Cardiac fibroblast (primary cell): ENCODE measurements at places on chromosomes 7 and 10.

GRCh38 chr7:95690367-95690947 is 81.9 kb upstream of the DYNC1I1 start:
- peak; percentile 65 for DNase-seq

- no peak for DNase-seq
These were observed 11.7 kb upstream of the HILPDA start for GRCh38 chr7:128443831-128444600.

- peak; percentile 50 for DNase-seq
These were observed 703.7 kb upstream of the FZD8 start for GRCh38 chr10:36345807-36346206.

- DNase-seq: no peak
These were observed 126.5 kb upstream of the HABP2 start for GRCh38 chr10:113426181-113426877.

- DNase-seq: no peak
These were observed 20.7 kb downstream of the KCNH2 start for GRCh38 chr7:150957133-150958020.

DNA sequence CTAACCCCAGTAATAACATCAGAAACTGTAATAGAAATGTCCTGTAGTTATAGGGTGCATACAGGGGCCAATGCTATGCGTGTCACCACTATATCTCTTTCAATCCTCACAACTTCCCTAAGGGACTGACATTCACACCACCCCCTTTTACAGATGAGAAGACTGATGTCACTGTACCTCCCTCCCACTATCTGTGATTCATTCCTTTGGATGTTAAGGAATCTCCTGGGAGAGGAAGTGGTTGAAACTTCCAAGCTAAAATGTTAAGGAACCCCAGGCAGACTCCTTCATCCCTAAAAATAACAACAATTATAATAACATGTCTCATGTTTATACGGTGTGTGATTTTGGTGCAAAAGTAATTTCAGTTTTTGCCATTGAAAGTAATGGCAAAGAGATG is 5.4 kb downstream of the COL13A1 start:
- DNase-seq: peak; percentile 85

DNA sequence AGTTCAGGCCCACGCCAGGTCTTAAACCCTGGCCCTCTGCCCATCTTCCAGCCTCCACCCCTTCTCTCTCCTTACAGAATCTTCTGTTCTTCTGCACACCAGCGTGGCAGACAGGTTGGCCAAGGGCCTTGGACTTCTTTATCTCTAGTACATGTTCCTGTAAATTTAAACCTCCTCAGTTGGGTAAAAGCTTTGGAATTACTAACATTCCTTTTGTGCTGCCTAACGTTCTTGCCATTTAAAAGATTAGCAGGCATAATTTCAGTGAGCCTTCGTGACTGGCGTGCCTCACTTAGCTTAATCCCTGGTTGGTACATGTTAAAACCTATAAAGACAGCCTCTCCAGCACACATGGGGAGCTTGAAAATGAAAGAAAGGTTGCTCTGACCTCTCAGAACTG is 192.2 kb downstream of the CUX1 start:
- peak; percentile 72 for DNase-seq

DNA sequence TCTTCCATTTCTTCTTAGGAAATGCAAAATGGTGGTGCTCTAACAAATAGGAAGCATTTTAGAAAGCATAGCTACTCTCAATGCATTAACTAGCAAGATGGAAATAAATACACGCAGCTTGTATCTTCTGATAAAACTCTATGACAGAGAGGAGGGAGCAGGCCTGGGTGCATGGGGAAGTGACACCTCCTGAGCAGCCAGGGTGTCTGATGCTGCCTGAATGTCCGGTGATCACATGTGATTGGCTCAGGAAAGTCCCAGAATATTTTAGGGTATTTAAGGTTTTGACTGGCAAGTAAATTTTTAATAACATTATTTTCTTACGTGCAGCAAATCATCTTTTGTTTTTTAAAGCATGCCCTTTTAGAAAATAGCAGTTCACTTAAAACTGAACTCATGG is 261.0 kb upstream of the KLF6 start:
- no peak for DNase-seq

GRCh38 chr7:54342458-54342857 is 199.7 kb upstream of the VSTM2A start:
- no peak for DNase-seq

GRCh38 chr10:44640429-44640828 is 255.5 kb upstream of the CXCL12 start:
- no peak for DNase-seq

- DNase-seq: peak; percentile 48
These were observed 3.4 kb upstream of the ARHGAP22 start for GRCh38 chr10:48608279-48608681.

DNA sequence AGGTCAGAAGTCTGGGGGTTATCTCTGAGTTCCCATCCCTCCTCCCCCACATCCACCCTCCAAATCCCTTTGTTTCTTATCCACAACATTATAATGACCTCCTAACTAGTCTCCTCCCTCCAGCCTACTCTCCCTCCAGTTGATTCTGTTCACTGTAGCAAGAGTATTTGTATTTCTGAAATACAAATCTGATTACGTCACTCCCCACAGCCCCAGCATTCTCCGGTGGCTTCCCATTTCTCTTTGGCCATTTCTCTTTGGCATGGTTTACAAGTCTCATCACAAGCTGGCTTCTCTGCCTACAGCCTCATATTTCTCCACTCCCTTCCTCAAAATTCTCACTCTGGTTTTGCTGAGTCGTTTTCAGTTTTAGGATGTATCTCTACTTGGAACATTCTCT is 24.6 kb upstream of the MRPS33 start:
- no peak for DNase-seq

DNA sequence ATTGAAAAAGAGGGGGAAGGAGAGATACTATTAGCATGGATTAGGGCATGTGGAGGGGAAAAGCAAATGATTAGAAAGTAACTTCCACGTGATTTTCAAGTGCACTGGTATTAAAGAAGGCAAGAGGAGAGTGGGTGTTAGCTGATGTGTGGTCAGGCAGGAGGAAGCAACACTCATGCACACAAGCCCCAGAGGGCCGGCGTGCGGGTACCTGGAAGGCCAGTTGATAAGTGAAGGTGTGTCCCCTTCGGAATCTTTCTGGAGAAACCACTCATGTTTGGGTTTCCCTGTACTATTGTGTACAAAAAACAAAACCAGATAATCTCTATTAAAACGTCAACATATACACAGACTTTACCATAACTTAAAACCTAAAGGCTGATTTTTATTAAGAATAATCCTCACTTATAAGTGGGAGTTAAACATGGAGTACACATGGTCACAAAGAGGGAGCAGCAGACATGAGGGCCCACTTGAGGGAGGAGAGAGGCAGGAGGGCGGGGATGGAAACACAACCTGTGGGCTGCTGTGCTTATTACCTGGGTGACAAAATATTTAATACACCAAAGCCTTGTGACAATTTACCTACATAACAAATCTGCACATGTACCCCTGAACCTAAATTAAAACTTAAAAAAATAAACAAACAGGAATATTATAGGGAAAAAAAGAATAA is 98.9 kb downstream of the SVIL start:
- no peak for DNase-seq

DNA sequence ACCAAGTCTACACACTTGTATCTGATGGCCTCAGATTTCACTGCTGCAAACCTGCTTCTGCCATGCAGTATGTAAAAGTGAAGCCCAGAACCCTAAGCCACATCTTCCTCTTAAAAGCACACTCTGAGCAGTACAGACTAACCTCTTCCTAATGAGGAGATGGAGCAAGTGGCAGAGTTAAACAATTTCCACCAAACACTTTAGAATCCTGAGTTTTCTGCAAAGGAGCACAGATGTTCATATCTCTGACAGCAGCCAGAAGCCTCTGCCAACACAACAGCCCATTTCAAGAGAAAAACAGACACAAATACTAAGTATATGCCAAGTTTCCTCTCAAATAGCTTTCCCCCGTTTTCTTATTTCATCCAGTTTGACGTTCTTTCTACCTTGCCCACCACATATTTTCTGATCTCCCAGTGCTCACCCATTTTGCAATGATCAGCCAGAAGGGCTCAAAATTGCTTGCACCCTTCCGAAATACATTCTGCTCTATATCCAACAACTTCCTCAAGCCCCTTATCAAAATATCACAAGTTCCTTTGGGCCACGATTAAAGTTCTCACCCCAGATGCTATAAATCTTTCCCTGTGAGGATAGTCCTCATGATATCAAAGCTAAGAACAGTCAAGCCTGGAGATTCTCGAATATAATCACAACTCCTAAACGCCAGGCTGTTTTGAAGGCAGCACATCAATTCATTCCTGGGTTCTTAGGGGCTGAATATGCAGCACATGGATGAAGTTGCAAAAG is 27.5 kb downstream of the ELMO1 start:
- no peak for DNase-seq

GRCh38 chr7:43884209-43884608 is 14.9 kb upstream of the MRPS24 start:
- no peak for DNase-seq

GRCh38 chr7:150370612-150371071 is 2.0 kb downstream of the REPIN1 start:
- peak; percentile 66 for DNase-seq

GRCh38 chr10:37634351-37634880 is 223.0 kb downstream of the ZNF248 start:
- DNase-seq: no peak

GRCh38 chr10:102083541-102083940 is 18.4 kb downstream of the HPS6 start:
- no peak for DNase-seq
